ENCODE measurements at places on chromosomes 4 and X. TPM values are rescaled to one million over a fixed set of nuclear protein-coding genes. Genes with fewer than 3 reads are reported as not detected.
A peak's percentile ranks its signal among the peaks of the same experiment; 100 is the strongest.

DNA sequence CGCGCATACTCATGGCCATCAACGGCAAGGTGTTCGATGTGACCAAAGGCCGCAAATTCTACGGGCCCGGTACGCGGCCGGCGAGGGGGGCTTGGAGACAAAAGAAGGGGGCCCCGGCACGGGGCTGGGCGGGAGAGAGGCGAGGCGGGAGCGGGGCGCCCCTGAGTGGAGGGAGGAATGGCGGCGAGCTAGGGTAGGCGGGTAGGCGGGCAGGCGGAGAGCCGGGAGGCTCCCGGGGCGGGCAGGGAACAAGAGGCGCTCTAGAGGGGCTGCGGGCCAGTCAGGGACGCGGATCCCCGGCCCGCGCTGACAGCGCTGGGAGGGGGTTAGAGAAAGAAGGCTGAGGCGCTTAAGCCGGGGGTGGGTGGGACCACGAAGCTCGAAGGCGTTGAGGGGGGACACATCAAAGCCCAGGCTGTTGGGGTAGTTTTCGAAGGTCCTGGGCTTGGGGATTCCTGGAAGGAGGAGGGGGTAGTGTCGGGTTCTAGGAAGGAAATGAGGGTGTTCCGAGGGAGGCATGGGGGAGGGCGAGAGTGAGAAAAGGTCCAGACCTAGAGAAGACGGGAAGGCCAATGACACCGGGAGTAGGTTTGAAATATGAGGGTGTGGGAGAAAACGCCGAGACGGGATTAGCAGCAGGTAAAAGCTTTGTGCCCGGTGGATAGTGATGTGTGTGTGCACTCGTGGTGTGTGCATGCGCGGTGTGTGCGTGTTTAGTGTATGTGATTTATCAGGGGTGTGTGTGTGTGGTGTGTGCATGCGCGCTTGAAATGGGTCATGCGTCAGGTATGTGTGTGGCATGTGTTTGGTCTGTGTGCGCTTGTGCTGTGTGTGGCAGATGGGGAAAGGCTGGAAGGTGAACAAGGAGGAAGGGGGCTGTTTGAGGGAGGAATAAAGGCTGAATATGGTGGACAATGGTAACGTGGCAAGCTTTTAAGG, 807 bp downstream of the PGRMC1 start:
- peak; percentile 66 for DNase-seq

DNA sequence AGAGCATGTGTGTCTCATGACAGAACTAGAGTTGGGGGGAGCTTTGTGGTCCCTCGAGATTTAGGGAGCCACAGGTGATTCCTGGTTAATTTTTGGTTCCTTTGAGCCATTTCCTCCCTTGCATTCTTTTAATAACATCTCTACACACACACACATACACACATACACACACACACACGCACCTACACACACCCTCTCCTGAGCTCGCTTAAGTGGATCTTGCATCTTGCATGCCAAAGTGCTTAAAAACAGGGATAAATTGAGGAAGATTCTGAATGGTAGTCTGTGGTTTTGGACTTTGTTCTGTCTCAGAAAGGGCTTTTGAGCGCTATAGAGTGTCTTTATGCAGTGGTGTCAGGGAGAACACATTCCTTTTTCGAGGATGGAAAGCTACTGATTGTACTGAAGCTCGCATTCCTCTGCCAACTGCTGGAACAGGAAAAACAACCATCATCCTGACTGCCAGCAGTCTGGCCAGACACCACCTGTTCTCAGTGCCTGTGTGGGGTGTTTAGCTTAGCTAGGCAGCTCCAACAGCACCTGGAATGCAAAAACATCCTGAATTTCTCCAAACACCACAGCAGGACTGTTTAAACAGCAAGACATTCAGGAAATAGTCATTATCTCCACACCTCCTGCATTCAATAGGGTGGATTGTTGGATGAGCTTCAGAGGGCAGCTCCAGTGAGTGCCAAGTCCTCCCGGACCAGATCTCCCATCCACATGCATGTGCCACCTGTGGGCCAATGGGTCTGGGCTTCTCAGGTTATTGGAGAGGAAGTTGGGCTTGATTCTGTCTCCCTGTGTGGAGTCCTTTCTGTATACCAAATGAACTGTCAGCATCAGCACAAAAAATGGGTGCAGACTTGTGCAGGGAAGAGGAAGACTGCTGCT, 21.9 kb upstream of the IGFBP7 start:
- peak; percentile 75 for DNase-seq

The TRAM1L1 gene
- 18.2 TPM for polyA plus RNA-seq

The LINC00632 gene
- 150 TPM for polyA plus RNA-seq

The ITM2A gene
- 207 TPM for polyA plus RNA-seq

GRCh38 chr4:178598672-178599071, 1156.4 kb upstream of the AGA start:
- no peak for DNase-seq
